ENCODE measurements at places on chromosomes 2 and 18.

DNA sequence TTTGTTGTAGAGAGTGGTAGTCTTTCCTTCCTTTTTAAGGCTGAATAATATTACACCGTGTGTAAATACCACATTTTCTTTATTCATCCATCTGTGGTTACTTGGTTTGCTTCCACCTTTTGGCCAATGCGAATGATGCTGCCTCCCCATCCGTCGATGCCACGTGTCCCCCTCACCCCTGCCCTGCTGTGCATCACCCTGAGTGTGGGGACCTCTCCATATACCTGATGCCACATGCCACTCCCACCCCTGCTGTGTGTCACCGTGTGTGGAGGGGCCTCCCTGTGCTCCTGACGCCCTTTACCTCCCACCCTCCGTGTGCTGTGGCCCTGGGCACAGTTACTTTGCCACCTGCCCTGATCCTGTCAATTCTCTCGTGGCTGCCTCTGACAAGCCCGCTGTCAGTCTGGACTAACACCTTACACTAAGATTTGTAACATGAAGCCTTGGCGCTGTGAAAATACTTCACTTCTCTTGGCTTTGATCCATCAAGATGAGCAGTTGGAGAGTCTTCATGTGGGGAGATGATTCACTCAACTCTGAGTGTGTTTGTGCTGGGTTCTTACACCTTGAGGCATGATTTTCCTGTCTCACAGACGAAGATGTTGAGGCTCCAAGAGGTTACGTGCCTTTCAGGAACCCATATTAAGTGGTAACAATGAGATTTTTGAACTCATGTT is 234.0 kb downstream of the ZNF407 start:
- DNase-seq, result no peak

- no peak for DNase-seq
These were observed 167.5 kb downstream of the TWIST2 start for GRCh38 chr2:239015218-239015900.

DNA sequence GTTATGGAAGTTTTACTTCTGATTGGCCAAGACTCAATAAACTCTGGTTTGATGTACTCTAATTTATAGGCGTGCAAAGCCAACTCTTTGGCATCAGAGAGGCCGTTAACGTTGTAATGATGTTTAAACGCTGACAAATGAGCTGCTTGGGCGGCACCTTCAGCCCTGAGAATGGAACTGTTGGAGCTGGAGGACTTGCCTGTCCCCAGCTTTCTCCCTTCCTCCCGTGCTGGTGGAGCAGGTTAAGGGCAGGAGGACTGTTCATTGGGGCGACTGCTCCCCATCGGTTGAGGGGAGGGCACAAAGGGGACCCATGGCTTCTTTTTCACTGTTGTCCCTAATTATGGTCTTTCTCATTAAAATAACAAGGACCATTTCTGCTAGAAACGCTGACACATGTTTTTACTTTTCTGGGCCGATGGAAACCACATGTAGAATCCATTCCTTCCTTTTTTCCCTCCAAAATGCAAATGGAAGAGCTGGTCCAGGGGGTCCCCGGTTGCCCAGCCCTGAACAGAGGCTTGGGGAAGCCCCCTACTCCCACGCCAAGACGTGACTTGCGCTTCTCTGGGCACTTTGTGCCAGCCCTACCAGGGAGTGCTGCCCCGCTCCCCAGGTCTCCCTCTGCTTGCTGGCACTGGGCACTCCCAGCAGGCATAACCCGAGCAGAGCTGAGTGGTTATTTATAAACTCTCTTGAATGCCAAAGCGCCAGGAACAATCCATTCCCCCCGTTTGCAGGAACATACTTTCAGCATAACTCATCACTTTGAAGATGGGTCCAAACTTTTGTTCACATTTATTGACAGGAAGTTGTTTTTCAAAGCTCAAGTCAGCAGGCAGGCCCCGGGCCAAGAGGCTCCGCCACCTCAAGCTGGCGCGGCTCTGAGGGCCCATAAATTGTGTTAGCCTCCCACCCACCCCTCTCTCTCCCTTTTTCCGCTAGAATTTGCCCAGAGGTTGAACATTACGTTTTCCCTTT is 170.1 kb downstream of the ASB1 start:
- DNase-seq, result no peak

DNA sequence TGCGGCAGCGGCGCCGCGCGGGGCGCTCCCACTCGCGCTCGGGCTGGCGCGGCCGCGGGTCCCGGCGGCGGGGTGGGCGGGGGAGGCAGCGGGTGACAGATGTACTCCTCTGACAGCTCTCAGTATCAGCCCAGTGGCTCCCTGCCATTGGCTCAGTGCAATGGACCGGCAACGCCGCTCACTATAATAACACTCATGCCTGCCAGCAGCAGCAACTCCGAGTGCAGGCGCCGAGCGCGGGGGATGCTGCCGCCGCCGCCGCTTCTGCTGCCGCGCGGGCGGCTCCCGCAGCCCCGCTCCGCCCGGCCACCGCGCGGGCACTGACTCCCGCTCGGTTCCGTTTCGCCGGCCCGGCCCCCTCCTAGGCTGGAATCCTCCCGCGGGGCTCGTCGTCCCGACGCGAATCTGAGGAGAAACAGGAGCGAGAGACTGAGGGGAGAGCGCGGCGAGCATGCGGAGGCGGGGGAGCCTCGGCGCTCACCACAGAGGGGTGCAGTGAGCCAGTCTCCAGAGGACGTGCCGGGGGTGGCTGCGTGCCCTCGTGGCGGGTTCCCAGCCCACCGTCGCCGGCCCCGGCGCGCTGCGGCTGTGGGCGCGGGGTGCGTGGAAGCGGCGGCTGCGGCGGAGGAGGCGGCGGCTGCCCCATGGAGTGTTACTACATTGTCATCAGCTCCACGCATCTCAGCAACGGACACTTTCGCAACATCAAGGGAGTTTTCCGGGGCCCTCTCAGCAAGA is at the start of gene ZNF804A:
Gene ZNF804A, plus strand, starts transcription at position 214 of the 738 bp plus-strand sequence. Its CDS starts 431 bp downstream, at position 645.
- DNase-seq, result peak; percentile 57

- no peak for DNase-seq
These were observed 16.6 kb upstream of the RPE start for GRCh38 chr2:209985874-209986273.

DNA sequence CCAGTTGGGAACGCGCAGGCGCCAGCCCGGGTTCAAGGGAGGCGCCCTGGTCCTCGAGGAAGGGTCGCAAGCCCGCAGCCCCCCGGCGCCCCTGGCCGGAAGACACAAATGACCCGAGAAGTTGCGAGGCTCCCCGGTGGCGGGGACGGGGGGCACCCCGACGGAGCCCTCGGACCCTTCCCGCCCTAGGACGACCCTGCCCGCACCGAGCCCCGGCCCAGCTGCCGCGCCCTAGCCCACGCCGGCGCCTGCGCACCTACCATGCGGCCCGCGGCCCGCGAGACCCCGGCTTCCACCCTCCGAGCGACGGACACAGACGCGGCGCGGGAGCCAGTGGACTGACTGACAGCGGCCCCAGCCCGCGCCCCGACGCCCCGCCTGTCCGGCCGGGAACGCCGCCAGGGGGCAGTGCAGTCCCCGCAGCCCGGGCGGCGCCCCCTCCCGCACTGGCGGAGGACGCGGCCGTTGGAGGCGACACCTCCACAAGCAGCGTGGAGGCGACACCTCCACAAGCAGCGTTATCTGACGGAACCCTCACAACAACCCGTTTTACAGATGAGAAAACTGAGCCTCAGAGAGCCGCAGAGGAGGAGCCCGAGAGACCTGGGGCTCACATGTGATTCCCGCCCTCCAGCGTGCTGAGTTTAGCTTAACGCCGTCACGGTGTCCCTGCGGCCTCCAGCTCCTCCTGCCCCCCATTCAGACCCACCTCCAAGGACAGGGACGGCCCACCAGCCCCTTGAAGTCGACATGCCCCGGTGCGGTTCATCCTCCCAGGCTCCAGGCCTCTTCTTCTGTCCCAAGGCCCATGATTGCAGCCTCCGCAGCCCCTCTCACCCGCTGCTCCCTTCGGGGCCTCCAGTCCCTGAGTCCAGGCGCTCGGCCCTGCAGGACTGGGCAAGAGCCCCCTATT is at the start of gene NMUR1:
Gene NMUR1, minus strand, starts transcription at position 347 of the 913 bp plus-strand sequence. Its CDS starts 84 bp downstream, at position 263.
- DNase-seq, result peak; percentile 46

DNA sequence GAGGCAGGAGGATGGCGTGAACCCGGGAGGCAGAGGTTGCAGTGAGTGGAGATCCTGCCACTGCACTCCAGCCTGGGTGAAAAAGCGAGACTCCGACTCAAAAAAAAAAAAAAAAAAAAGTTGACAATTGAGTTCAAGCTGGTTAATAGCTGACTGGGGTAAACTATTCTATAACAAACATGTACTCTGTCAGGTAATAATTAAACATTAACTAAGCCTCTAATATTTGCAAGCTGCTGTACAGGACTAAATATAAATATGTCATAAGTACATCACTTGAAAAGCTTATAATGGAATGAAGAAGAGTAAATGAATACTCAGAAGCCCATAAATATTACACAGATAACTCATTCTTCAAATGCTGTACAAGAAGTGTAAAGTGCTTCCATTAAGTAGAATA is 190.4 kb upstream of the CRIM1 start:
- DNase-seq, result no peak

DNA sequence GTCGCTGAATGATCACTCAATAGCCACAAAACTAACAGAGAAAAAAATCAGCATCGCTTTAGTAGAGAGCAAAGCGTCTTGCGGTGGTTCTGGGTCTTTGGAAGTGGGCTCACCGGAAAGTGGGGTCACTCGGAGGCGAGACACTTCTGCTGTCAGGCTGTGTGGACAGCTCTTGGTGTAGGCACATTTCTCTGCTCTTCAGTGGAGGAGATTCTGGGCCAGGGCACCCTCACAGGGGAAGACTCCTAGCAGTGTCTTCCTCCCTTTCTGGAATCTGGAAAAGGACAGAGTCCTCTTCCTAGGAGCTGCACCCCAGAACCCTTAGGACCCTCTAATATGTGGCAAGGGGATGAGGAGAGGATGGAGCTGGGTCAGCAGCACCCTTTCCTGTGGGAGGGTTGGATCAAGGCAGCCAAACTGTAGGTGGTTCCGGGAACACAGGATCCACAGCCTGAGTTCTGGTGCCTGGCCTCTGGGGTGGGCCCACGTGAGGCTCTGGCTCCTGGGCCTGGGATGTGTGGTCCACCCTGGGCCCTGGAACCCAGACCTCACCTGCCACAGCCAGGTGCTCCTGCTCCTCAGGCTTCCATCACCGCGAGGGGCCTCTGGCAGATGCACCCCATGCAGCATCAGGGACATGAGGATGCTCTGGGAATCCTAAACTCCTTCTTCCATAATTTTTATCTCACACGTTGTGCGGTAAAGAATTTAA is 25.1 kb downstream of the GPR35 start:
- DNase-seq, result no peak

DNA sequence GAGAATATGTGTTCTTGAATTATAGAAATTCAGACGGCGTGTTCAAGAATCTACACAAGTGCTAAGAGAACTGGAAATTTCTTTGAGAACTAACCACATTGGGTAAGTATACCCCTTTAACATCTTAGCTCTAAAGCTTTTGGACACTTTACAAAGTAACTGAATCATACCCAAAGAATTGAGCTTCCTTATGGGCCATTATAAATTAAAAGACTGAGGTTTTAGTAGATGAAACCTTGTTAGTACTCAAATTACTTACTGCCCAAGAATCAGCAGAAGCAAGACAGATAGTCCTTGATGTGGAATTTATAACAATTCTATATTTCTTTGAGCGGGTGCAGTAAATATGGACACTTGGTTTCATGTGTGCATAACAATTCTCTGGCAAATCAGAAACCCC is 168.3 kb downstream of the PRPF40A start:
- DNase-seq, result no peak

DNA sequence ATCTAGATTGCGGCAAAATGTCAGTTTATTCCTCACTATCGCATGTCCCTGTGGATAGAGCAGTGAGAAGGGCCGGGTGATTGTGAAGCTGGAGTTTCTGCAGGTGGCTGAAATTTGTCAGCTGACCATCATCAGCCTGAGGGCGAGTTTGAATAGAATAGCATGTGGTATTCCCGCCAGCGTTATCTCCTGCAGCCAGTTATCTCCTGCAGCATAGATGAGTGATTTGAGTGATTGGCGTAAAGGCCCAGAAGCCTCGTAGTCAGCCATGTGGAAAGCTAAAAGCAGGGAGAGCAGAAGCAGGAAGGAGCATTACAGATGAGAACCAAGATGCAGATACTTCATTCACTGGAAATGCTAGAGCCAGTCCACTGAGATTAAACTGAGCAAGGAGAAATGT is 65.5 kb downstream of the CABLES1 start:
- no peak for DNase-seq

- DNase-seq, result no peak
These were observed 82.1 kb downstream of the UXS1 start for GRCh38 chr2:106111882-106112571.

- no peak for DNase-seq
These were observed 39.6 kb downstream of the MARCO start for GRCh38 chr2:118981632-118982031.

- DNase-seq, result no peak
These were observed 78.6 kb downstream of the FAM228A start for GRCh38 chr2:24253303-24253919.

DNA sequence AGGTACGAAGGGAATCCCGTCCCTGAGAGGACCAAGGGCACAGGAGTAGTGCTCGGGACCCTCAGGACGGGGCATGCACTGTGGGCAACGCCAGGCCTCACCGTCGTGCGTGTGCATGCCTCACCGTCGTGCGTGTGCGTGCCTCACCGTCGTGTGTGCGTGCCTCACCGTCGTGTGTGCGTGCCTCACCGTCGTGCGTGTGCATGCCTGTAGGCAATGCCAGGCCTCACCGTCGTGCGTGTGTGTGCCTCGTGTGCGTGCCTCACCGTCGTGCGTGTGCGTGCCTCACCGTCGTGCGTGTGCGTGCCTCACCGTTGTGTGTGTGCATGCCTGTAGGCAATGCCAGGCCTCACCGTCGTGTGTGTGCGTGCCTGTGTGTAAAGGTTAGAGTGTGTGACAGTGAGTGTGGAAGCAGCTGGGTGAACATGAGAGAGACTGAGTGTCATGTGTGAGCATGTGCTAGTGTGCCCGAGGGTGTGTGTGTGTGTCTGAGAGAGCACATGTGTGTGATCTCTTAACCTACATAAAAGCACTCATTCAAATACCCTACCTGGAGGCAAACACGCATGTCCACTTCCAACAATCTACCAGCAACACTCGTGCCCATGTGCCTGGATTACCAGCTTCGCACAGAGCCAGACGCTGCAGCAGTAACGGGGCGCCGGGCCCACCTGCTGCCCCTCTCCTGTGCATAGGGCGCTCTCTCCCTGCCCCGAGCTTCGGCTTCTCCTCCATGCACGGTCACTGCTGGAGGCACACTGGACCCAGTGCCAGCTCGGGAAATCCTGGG is 36.3 kb downstream of the ZNF516 start:
- DNase-seq, result no peak

GRCh38 chr2:147925886-147926285 is 81.1 kb downstream of the ACVR2A start:
- DNase-seq, result no peak

GRCh38 chr2:215535125-215535668 is 99.3 kb upstream of the FN1 start:
- DNase-seq, result no peak

GRCh38 chr2:232322560-232323327 is 55.8 kb upstream of the ALPP start:
- DNase-seq, result no peak

DNA sequence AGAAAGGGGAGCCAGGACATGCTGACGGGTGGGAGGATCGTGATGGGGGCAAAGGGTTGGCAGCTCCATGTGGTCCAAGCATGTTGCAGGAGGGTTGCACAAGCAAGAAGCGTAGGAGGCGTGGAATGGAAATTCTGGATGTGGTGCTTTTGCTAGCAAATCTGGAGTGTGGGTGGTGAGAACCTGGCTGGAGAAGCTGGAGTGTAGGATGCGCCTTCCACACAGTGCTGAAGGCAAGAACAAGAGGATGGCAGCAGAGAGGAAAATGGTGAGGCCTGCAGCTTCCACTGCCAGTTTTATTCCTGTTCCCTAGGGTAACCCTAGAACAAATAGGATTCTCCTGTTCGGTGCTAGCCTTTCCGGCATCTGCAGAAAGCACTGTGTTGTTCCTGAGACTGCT is 22.4 kb downstream of the CREG2 start:
- DNase-seq, result no peak

- no peak for DNase-seq
These were observed 84.1 kb downstream of the HS6ST1 start for GRCh38 chr2:128234613-128235012.

Data from NCI-H510A (cell line).